ENCODE measurements at places on chromosomes 4 and X.
A peak's percentile ranks its signal among the peaks of the same experiment; 100 is the strongest.

GRCh38 chr4:140054861-140055260, 99.1 kb downstream of the MAML3 start:
- no peak for DNase-seq

- peak; percentile 91 for DNase-seq
Measured at GRCh38 chr4:37891260-37892159, 626 bp downstream of the TBC1D1 start.

DNA sequence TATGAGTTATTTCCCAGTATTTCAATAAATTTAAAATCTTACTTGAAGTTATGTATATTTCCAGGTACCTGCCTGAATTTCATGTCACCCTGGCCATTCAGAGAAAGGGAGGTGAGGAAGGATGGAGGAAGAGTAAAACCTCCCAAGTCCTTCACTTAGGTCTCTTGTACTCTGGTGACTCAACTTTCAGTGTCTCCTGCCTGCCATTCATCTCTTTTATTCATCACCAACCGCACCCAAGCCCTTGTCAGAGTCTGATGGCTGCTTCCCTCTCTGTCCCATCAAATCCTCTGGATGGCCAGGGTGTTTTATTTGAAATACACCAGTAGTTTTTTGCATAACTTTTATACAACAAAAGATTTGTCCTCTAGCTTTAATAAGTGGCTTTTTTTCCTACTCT, 17.8 kb downstream of the TMPRSS11E start:
- no peak for DNase-seq

GRCh38 chr4:158238575-158238974, 28.3 kb downstream of the TMEM144 start:
- DNase-seq, result no peak

GRCh38 chrX:17072301-17072700, 125.8 kb downstream of the REPS2 start:
- no peak for DNase-seq

GRCh38 chr4:31052519-31052918, 332.4 kb downstream of the PCDH7 start:
- DNase-seq, result no peak

All from activated CD4-positive, alpha-beta T cell treated with anti-CD3 and anti-CD28 coated beads, Interleukin-10, Interleukin-2, amounts not matched to agents 100 ng/mL and 50 ng/mL, durations not matched to agents 16 hours and 8 hours (primary cell).